ENCODE measurements at places on chromosomes 12 and 14.

GRCh38 chr14:59318908-59319307 is 130.4 kb downstream of the DAAM1 start:
- no peak for DNase-seq

- DNase-seq = no peak
Measured at GRCh38 chr14:73014105-73014504, 12.8 kb downstream of the ZFYVE1 start.

DNA sequence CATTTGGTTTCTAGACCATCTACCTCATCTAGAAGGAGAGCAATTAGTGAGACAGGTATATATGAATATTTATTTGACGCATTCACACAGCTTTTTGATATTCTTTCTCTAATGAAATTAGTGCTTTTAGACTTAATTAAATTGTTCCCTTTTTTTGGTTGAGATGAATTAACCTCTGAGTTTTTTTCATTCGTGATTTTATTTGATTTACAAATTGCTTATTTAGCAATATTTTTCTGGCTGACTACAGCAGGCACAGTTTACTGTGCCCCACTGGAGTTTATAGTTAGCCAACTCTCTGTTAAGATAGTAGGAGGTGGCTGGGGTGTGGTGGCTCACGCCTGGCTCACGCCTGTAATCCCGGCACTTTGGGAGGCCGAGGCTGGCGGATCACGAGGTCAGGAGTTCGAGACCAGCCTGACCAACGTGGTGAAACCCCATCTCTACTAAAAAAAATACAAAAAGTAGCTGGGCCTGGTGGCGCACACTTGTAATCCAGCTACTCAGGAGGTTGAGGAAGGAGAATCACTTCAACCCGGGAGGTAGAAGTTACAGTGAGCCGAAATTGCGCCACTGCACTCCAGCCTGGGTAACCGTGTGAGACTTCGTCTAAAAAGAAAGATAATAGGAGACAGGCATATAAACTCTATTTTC is 16.7 kb downstream of the MDM2 start:
- DNase-seq = no peak

DNA sequence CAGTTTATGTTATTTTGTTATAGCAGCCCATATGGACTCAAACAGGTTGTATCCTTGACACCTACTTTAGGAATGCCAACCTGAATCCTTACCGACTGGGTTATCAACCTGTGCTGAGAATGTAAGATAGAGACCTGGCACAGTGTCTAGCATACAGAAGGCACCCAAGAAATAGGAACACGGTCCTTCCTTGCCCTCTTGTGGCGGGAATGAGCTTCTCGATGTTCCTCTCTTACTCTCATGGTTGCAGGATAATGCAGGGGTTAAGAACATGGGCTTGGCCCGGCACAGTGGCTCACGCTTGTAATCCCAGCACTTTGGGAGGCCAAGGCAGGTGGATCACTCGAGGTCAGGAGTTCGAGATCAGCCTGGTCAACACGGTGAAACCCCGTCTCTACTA is 6.5 kb downstream of the C12orf43 start:
- DNase-seq = no peak

- DNase-seq = no peak
Measured at GRCh38 chr12:530308-530707, 70.6 kb downstream of the B4GALNT3 start.

- no peak for DNase-seq
Measured at GRCh38 chr12:106163712-106164111, 25.0 kb upstream of the NUAK1 start.

- DNase-seq = no peak
Measured at GRCh38 chr14:75119056-75119455, 7.8 kb downstream of the NEK9 start.

- no peak for DNase-seq
Measured at GRCh38 chr14:75264036-75264435, 14.6 kb upstream of the FOS start.

- no peak for DNase-seq
Measured at GRCh38 chr12:28035500-28035899, 63.0 kb upstream of the PTHLH start.

DNA sequence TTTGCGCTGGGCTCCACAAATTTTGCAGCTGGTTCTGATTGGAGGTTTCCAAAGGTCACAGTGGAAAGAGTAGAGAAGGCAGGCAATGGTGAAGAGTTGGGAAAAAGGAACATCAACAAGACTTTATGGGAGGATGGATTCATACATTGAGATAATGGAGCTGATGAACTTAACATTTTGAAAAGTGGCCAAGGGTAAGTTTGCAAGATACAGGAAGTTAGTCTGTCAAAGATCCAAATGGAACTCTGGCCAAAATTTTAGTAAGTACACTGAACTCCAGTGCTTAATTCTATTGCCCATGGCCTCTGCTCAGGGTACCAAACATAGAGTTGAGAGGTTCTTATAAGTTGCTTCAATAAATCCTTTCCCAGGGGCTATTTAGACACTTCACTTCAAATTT is 15.6 kb downstream of the CCER1 start:
- DNase-seq = no peak

- no peak for DNase-seq
Measured at GRCh38 chr14:101118746-101119591, 215.4 kb upstream of the RTL1 start.

- no peak for DNase-seq
Measured at GRCh38 chr14:75917322-75917945, 64.4 kb downstream of the TGFB3 start.

GRCh38 chr12:72219937-72220336 is 52.2 kb upstream of the TRHDE start:
- no peak for DNase-seq

DNA sequence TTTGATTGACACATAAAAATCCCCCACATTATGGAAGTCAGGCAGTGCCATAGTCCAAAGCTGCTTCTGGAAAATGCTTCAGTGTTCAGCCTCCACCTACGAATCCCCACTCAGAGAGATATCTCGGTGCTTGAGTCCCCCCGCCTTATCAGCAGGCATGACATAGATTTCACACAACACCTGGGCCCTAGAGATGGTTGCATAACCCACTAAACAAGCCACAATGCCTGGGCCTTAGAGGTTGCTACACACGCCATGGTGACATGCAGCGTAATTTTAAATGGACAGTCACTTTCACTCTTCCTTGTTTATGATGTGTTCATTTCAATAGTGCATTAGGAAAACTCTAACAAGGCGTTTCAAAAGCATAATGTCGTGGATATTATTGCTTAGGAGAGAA is 38.0 kb downstream of the CCDC60 start:
- no peak for DNase-seq

DNA sequence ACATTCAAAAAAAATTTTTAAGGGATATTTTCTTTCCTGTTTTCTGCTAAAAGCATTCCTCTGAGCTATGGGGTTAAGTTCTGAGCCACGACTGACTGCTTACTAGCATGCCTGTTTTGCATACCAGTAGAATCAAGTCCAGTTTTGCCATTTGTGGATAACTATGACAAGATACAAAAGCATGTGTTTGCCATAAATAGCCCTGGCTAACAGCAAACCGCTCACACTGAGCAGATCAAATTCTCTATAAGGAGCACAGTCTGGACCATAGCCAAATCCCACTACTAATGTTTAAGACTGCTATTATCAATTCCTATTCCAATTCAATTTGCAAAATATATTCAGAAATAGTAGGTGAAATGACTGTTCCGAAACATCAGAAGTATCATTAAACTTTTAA is 3.2 kb downstream of the CFL2 start:
- DNase-seq = no peak

GRCh38 chr12:13197526-13198143 is 1.1 kb downstream of the EMP1 start:
- DNase-seq = peak; percentile 77

DNA sequence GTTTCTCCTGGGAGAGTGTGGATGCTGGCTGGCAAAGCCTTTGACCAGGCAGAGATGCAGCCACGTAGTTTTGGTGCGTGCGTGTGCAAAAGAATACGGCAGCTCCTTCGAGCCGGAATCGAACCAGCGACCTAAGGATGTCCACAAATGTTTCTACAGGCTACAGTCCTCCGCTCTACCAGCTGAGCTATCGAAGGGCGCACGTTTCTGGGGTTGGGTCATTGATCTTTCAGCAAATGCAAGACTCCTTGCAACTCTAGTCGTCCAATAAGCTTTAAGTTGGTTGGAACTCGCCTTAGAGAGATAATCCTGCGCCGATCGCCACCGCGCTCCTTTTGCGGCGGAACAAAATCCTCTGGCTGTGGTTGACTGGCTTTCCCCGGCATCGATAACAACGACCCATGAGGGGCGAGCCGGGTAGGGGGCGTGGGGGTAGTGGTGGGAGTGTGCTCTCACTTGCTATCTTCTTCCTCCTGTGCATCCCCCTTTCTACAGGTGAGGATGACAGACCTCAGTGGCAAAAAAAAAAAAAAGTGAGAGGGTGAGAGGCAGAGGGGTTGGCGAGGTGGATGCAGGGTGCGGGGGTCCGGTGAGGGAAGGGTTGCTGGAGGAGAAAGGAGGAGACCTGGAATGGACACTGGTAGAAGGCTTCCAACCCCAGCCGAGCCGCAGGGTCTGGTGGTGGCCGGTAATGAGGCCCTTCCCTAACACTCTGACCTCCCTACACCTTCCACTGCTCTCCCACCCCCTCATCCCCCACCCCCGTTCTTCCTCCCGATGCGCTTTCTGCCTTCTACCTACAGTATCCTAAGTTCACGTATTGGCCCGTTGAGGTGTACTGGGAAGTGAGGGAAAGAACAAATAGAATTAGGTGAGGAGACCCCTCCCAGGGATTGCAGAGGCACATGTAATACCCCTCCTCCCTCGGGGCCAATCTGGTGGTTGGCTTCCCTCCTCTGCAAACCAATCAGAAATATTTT is 11.8 kb upstream of the OR6S1 start:
- no peak for DNase-seq

GRCh38 chr12:127401005-127401404 is 866.0 kb upstream of the TMEM132C start:
- no peak for DNase-seq

GRCh38 chr14:95238487-95239298 is 81.0 kb downstream of the CLMN start:
- DNase-seq = no peak

- no peak for DNase-seq
Measured at GRCh38 chr12:69897744-69898143, 72.7 kb downstream of the MYRFL start.

- DNase-seq = no peak
Measured at GRCh38 chr14:24329073-24329663, 5.7 kb downstream of the ADCY4 start.

- DNase-seq = no peak
Measured at GRCh38 chr12:202081-202731, 11.8 kb downstream of the SLC6A12 start.

DNA sequence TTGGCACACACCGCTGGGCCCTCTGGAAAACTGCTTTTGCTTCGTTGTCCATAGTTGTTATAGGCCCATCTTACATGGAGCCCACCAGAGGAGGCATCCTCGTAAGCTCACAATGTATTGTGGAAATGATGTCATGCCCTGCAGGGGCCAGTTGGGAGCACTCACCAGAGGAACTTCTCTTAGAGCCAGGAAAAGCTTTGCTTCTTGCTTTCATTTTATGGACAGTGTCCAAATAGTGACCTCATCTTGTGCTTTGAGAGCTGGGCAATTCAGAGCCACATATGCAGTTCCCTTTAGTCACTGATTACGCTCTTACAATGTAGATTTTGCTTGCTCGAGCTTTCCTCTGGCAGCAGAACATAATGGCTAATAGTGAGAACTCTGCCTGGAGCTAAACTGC is 275.6 kb downstream of the AACS start:
- no peak for DNase-seq

DNA sequence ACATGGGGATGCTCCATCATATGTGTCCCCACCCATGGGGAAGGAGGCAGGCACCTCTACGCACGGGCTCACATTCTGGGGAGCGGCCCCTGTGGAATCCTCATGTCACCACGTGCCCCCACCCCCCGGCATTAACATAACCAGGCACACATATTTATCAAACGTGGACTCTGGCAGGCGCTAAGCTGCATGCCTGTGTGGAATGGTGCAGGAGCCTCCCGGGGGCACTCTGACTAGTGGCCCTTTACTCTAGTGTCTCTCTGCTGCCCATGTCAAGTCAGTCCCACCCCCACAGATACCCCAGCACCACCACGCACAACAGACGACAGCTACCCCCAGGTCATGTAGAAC is 66.1 kb downstream of the CCDC88C start:
- DNase-seq = no peak

DNA sequence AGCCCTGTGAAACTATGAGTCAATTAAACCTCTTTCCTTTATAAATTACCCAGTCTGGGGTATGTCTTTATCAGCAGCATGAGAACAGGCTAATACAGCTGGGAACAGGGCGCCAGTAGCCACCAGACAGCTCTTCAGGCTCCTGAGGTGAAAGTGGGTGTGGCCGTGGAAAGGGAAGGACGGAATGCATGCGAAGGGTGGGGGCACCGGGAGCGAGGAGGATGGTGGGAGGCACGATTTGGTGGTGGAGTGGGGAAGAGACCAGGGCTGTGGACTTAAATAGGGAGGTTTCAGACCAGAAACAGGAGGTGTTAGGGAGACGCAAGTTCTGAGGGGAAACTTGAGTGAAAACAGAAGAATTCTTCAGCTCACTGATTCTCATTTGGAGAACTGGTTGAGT is 44.1 kb upstream of the CHST11 start:
- no peak for DNase-seq

DNA sequence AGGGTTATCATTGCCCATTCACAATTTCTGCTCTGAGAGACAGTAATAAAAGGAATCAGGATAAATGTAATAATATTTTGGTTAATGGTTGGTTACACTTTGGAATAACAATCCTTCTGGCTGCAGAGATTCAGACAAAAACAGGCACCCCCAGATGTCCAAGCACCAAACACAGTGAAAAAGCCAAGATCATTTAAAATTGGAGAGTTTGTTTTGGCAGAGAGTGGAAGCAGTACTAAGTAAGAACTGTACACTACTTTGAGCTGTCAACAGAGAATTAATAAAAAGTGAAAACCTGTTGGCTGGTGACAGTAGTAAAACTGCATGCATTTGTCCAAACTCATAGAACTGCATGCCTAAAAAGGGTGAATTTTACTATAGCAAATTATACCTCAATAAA is 15.6 kb upstream of the IL22 start:
- no peak for DNase-seq

DNA sequence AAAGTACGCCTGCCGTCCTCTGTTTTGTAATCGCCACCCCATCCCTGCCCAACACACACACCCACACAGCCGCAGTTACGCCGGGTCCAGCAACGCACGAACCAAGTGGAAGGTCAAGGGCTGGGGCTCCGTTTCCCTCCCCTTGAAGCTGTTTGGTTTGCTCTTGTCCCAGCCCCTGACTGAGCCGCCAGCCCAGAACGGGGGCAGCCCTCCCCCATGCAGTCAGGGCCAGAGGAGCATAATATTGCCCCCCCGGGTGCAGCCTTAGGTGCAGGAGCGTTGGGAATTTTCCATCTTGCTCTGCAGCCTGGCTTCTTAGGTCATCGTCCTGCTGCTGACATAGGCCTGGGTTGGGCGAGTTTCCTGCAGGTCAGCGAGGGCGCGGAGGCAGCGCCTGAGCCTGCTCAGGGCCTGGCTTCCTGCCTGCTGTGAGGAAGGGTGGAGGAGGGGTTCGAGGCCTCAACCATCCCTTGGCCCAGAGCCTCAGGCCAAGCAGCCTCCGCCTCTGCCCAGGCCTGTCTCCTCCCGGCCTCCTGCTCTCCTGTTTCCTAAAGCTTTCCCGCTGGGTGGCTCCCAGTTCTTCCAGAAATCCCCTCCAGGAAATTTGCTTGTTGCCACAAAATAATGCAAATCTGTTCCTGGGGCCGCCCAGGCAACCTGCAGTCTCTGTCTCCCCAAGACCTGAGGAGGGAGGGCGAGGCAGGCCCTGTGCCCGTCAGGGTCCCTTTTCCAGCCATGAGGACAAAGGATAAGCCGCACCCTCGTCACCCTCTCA is 44.5 kb downstream of the PSMA6 start:
- DNase-seq = peak; percentile 96

- DNase-seq = no peak
Measured at GRCh38 chr14:38481952-38482678, 226.2 kb upstream of the CLEC14A start.
